GM13977 (cell line): ENCODE measurements at places on chromosomes 3 and 15.

DNA sequence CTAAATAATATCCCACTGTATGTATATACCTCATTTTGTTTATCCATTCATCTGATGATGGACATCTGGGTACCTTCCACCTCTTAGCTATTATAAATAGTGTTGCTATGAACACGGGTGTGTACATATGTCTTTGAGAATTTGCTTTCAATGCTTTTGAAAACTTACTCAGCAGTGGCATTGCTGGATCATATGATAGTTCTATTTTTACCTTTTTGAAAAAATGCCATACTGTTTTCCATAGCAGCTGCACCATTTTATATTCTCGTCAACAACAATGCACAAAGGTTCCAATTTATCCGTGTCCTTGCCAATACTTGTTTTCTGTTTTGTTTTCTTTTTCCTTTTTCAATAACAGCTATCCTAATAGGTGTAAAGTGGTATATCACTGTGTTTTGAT, 77.1 kb downstream of the PEAK1 start:
- DNase-seq: no peak

- no peak for DNase-seq
Measured at GRCh38 chr3:148816427-148816826, 11.2 kb upstream of the CPB1 start.

- DNase-seq: no peak
Measured at GRCh38 chr3:191257286-191257685, 58.2 kb downstream of the OSTN start.

DNA sequence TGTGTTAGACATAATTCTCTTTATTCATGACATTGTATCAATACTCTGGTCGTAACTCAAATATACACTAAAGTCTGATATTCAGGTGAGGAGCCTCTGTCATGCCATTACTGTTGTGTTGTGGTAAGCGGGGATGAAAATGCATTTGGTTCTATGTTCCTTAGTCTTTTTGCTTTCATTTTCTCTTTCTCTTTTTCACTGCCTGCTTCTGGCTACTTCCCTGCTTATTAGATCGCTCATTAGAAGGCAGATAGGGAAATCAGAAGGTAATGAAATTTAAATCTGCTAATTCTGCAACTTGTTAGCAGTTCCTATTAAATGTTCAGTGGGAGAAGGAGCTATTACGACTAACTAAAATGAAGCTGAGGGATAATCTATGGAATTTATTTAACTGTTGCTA, 345.0 kb downstream of the GRM7 start:
- DNase-seq: peak; percentile 7

GRCh38 chr3:155805204-155805801, 775 bp downstream of the C3orf33 start:
- no peak for DNase-seq
